Ovary (tissue), 10 donors: ENCODE measurements at places on chromosomes 7 and 10.

DNA sequence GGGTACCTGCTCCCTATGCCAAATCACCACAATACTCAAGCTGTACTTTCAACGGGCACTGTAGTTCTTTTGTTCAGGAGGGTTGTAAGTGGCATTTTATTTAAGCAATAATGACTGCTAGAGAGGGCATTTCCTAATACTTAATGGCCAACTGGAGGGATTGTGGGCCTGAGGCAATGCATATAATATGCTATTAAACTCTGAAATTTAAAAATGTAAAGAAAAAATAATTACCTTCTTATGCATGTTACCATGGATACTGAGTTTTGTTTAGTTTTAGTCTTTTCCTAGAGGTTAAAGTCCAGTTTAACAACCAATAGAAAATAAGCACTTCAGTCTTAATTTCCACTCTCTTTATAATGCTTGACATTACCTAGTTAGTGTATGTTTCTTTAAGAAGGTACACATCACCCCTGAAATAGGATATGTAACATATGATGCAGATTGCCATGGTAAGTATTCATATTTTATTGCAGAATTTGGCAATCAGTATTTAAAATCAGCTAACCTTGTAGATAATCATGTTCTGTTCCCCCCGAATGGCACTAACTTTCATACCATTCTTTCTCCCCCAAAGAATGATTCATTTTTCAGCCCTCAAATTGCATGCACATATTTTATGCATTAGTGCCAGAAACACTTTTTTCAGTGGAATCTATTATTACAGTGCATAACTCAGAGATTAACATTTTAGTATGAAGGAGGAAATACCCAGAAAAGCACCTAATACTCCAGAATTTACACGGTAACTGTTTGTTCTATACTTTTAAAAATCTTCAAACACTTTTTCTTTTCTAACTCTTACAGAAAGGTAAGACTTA, 90.3 kb upstream of the ZNF438 start:
- no peak for DNase-seq

DNA sequence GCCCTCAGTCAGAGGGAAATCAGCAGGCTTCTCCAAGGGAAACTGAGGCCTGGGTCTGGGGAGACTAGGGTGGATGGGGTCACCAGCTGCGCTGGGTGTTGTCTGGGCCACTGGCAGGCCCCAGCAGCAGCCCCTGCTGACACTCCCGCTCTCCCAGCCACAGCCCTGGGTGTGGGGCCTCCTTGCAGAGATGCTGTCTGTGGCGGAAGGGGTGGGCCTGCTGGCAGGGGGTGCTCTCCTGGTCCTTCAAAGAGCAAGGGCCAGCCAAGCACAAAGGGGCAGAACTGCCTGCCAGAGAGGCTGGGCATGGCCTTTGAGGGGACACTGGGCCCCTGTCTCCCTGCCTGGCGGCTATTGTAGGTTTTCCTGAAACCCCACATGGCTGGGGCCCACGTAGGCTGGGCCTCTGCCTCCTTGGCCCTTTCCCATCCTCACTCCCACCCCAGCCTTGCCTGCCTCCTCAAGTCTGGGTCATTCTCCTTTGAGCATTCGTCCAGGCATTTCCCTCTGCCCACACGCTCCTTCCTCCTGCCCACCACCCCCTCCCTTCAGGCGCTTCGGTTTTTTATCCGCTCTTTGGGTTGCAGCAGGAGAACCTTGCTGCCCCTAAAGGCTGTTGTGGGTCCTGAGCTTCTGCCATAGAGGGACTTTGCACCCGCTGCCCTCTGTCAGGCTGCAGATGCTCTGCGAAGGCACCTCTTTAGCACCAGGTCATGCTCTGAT, 9.1 kb downstream of the COL13A1 start:
- DNase-seq, result no peak

DNA sequence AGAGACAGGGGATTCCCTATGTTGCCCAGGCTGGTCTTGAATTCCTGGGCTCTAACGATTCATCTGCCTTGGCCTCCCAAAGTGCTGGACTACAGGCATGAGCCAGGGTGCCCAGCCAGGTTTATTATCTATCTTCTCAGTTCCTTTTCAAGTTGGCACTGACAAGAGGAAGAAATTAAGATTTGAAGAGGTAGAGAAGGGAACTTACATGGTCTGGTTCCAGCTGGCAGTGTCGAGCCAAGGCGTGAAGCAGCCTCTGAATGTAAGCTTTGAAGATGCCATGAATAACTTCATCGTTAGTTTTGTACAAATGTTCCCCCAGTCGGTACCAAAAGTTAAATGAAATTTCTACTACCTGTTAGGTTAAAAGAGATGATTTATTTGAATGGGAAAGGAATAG, 57.7 kb downstream of the TNPO3 start:
- DNase-seq, result no peak

DNA sequence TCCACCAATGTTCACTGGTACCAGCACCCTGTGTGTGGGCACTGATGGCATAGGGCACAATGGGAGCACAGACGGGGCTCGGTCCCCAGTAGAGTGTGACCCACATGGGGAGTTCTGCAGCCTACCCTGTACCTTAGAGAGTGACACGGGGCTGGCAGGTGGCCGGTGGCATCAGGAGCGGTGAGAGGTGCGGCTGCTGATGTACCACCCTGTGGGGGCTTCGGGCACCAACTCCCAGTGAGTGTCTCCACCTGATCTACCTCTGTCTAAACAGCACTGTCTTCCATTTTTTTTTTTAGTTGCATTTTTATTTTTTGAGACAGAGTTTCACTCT, 4.1 kb downstream of the JAKMIP3 start:
- no peak for DNase-seq

DNA sequence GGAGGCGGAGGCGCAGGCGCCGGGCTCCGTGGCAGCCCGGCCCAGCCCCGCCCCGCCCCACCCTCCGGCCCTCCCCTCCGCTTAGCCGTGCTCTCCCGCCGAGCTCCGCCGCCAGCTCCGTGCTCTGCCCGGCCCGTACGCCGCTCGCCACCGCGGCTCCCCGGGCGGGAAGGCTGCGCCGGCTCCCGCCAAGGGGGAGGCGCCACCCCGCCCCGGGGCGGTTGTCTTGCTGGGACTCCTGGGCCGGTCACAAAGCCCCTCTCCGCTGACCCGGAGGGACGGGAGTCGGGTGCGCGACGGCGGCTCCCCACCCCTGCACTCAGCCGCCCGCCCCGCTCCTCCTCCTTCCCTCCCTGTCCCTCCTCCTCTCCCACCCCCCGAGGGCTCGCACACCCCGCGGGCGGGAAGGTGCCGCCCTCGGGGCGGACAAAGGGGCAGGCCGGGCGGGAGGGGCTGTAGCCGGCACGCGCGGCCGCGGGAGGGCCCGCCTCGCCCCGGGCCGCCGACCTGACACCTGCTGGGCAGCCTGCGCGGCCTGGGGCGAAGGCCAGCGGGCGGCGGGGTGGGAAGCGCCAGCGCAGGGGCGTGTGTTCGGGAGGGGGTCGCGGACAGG, 11.5 kb upstream of the SP8 start:
- DNase-seq, result no peak

GRCh38 chr7:50848203-50848602, 65.5 kb upstream of the GRB10 start:
- DNase-seq, result no peak

- DNase-seq, result no peak
These were observed 671.4 kb upstream of the GALNT17 start for GRCh38 chr7:70460562-70460961.

- no peak for DNase-seq
These were observed 513.0 kb downstream of the INHBA start for GRCh38 chr7:41189866-41190265.

DNA sequence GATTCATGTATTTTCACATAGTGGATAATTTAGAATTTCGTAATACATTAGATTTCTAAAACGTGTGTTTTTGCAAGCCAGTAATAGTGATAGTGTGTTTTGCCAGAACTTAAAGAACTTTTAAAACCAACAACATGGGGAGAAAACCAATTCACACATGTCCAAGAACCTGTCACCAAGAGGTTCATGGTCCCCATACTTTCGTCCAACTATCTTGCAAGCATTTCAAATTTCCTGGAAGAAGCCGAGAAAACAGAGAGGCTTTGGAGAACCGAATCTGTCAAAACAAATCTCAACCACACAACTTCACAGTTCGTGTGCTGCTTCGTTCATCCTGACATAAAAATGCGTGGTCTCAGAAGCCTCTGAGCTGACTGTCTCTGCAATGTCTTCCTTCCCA, 31.9 kb downstream of the GFRA1 start:
- DNase-seq, result no peak

- DNase-seq, result no peak
These were observed 7.7 kb downstream of the ASB10 start for GRCh38 chr7:151179287-151179860.

GRCh38 chr7:6273380-6273837, 985 bp upstream of the CYTH3 start:
- peak; percentile 43 for DNase-seq

GRCh38 chr10:100158044-100158805, 27.6 kb downstream of the ERLIN1 start:
- no peak for DNase-seq

DNA sequence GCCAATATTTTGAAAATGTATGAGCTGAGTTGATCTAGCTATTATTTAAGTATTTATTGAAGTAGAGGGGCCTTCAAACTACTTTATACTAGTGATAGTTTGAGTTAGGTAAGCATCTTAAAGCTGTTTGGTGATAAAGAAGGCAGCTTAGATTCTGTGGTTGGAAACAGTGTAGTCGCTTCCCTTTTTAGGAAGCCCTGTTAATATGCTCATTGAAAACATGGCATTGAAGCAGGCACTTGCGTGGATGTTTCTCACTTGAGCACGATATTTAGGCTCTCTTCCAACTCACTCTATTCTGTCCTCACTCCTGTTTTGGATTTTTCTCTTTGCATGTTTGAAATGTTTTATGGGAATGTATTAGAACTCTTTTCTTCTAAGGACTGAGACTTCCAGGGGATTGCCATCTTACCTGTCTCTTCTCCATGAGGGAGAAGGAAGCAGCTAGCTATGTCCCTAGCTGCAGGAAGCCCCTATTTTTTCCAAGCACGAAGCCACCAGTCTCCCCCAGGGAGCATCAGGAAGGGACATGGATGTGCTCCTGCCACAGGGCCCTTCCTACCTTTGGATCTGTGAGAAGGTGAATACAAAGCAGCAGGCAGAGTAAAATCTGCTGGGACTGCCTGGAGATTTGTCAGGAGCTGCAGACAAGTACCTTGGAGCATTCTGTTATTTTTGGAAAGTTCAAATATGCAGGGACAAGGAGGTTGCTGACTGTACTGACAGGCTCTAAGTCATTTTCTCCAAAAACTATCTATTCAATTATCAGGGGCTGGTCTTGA, 22.0 kb upstream of the BMPR1A start:
- DNase-seq, result no peak

GRCh38 chr7:42452356-42452755, 215.3 kb upstream of the GLI3 start:
- DNase-seq, result no peak

DNA sequence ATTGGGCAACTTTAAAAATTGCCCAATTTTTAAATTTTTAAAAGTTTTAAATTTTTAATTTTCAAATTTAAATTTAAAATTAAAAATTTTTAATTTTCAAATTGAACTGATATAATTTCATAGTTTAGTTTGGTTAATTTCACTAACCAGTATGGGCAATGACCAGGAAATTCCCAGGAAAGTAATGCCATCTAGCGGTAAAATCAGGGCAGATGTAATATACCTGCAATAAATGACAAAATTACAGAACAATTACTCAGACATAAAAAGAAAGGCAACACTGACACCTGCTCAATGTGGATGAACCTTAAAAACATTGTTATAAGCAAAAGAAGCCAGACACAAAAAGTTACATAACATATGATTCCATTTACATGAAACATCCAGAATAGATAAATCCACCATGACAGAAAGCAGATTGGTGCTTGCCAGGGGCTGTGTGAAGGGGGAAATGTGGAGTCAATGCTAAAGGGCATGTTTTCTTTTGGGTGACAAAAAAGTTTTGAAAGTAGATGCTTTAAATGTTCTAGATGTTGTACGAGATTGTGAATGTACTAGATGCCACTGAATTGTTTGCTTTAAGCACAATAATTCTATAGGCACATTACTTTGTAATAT, 28.6 kb upstream of the SLC16A12 start:
- no peak for DNase-seq

DNA sequence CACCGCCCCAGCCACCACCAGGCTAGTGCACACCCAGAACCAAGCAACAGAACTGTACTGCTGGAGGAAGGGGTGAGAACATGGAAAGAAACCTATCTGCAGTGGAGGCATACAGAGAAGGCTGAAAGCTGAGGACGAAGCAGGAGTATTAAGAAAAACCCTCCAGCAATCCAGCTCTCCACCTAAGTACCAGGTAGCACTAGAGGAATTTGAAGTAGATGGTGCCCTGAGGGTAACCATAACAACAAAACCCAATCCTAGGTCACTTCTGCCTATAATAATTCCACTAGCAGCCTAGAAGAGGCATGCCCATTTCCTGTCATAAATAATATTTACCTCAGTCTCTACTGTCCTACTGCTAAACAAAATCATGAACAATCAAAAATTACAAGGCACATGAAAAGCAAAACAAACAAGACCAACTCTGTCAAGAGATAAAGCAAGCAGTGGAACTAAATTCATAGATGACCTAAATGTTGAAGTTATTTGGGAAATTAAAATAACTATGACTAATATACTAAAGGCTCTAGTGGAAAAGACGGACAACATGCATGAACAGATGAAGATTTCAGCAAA, 51.1 kb downstream of the HYCC1 start:
- DNase-seq, result no peak

DNA sequence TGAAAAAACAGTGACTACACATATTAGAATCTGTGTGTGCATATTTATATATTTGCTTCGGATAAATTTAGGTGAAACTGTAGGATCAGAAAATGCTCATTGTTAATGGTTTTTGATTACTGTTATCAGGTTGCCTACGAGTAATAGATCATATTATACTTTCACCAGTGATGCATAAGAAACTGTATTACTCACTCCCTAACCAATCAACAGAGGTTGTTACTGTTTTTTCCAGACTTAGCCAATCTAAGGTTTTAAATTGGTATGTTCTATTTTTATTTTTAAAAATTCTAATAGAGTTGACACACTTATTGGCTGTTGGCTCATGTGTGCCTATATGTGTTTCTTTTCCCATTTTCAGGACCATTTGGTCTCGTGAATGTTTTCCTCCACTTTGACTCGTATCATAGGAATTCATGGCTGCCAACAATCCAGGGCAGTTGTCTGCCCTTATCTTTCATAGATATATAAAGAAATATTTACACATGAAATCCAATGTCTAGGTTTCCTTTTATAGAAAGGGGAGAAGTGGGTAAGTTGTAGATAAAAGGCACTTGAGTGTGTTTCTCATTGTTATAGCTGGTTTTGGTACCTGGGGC, 59.2 kb downstream of the ANLN start:
- DNase-seq, result no peak

- no peak for DNase-seq
These were observed 4.4 kb downstream of the SH2D4B start for GRCh38 chr10:80542053-80542452.

DNA sequence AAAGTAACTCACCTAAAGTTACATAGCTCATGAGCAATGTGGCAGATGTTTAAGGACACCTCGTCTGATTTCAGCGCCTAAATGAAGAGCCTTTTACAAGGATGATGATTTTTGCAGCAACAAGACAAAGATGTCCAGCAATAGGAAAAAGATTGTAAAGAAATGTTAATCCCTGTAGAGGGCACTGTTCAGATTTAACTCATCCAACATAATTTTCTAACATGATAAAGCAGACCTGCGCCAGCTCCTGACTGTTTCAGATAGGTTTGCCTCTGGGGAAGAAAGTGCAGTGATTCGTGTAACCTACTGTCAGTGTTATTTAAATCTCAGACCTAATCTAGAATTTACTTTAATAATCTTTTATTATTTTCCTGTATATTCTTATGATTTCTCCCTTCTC, 595.2 kb downstream of the AUTS2 start:
- DNase-seq, result no peak
